ENCODE measurements at places on chromosomes 11 and 22.

DNA sequence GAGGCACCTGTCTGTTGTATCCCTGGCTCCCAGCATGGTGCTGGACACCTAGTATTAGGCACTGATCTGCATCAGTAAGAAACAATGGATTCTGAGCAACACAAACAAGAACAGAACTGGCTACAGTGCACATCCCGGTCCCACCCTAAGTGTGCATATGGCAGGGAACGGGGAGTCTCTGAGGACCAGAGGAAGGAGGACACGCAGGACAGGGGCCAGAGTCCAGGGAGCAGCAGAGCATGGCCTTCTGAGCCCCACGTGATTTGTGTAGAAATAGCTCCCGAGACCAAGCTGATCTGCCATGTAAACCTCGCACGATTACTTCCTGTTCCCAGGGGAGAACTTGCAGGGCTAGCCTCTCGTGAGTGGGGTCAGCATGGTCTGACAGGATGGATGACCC lies 12.7 kb upstream of the SNX32 start:
- peak; percentile 31 for DNase-seq

- DNase-seq: no peak
Observed at GRCh38 chr11:67617243-67617953, 10.7 kb downstream of the NDUFV1 start.

DNA sequence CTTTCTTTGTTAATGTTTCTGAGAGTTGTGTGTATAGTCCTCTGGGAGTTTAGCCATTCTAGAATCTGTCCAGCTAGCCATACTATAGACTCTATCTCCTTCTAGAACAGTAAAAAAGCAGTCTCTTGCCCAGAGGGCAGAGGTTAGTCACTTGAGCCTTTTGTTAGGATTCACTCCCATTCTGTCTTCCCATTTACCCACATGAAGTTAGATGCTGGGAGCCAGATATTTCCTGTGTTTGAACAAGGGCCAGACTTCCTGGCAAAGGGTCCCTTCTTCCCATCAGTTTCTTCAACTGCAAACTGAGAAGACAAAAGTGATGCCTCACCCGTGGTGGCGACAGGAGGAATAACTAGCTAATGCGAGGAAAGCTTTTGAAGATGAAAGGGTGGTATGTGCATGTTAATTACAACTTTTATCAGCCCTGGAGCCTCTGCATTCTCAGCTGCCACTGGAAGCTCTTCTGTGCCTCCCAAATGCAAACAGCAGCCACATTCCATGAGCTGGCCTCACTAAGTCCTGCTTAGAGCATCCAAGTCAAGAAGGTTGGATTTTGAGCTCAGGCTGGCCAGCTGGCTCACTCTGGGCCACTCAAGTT lies 12.8 kb downstream of the CD44 start:
- DNase-seq: no peak

- DNase-seq: no peak
Observed at GRCh38 chr22:33465554-33465953, 407.4 kb upstream of the SYN3 start.

- DNase-seq: peak; percentile 59
Observed at GRCh38 chr22:40178417-40179409, 988 bp downstream of the TNRC6B start.
